ENCODE measurements at places on chromosomes 11 and 22.

DNA sequence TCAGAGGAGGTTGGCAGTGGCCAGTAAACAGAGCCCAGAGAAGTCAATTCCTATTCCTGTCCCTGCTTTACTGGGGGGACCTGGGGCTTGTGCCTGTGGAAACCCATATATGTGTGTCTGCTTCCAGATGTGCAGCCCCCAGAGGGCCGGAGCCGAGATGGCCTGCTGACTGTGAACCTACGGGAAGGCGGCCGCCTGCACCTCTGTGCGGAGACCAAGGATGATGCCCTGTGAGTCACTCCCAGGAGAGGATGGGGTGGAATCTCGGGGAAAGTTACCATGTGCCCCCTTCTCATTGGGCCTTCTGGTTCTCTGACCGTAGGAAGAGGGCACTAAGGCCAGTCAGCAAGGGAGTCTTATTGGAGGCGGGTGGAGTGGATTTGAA, 5.3 kb downstream of the PLEKHB1 start:
- no peak for DNase-seq

- no peak for DNase-seq
Measured at GRCh38 chr22:17257121-17258001, 38.1 kb upstream of the ADA2 start.

- no peak for DNase-seq
Measured at GRCh38 chr22:37225481-37225880, 13.2 kb upstream of the SSTR3 start.

DNA sequence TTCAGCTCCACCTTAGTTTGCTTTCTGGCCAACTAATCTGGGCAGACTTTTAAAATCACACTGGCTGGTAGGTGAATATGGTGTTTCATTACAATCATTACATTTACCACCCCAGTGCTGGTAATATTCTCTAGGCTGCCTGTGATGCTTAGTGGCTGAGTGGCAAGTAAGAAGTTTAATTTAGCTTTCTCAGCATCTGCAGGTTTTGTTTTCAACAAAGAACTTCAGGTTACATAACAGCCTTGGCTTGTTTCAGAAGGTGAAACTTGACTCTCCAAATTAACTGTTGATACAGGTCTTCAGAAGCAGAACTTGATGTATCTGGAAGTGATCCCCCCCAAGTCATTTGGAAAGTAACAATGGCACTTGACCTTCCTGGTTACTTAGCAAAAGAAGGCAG, 423.3 kb upstream of the CCDC90B start:
- no peak for DNase-seq

DNA sequence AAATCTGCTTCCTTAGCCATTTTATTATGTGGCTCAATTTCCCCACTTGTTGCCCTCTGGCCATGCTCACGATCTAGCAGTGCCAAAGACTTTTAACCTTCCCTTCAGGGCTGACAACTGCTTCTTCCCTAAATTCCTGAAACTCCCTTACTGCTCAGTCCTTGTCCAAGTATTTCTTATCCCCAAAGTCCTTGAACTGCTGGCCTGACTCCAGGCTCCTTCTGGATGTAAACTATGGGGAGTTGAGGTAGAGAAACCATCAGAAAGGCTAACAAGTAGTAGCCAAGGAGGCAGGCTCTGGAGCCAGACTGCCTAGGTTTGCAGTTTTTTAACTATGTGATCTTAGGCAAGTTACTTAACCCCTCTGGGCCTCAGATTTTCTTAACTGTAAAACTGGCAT, 258.7 kb upstream of the CCDC90B start:
- no peak for DNase-seq

DNA sequence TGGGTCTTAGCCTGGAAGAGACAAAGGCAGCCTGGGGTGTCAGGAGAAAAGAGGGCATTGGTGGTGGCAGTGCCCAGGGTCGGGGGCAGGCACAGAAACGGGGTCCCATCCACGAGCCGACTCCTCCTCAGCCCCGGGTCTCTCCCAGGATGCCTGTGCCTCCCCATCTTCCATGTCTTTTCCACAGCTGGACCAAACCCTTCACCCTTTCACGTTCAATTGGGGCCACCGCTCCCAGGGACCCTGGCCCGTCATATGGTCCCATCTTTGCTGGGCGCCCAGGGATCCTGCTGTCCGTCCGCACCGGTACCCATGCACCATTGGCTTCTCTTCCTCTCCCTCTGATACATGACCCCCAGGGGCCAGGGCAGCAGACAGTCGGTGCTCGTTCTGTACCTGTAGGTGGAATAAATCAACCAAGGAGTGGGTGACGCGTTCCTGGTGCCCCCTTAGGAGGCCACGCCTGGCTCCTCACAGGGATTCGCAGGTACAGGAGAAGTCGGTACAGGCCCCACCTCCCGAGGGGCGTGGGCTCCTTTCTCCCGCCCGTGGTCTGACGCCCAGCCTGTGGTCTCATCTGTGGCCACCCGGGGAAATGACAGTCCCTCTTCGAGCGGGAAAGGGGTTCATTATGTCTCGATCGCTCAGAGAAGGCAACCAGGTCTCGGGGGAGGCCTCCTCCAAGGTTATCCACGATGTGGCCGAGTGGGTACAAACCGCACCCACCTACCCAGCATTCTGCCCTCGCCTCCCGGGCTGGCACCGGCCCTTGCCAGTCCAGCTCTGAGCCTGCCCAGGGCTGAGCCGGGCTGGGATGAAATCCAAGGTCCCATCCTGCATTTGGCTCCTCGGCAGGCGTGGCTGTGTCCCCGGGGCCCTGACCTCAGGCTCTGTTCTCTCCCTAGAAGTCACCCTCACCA, 1493.6 kb downstream of the BRD1 start:
- DNase-seq = no peak

- no peak for DNase-seq
Measured at GRCh38 chr11:7307836-7308235, 56.1 kb downstream of the SYT9 start.

GRCh38 chr11:41878095-41878494, 418.6 kb upstream of the LRRC4C start:
- no peak for DNase-seq

- DNase-seq = peak; percentile 64
Measured at GRCh38 chr11:75140269-75141138, 10.4 kb upstream of the SLCO2B1 start.

GRCh38 chr22:41478473-41478872, 9.6 kb downstream of the ACO2 start:
- no peak for DNase-seq

GRCh38 chr11:10318527-10318802, 13.6 kb downstream of the ADM start:
- DNase-seq = no peak

DNA sequence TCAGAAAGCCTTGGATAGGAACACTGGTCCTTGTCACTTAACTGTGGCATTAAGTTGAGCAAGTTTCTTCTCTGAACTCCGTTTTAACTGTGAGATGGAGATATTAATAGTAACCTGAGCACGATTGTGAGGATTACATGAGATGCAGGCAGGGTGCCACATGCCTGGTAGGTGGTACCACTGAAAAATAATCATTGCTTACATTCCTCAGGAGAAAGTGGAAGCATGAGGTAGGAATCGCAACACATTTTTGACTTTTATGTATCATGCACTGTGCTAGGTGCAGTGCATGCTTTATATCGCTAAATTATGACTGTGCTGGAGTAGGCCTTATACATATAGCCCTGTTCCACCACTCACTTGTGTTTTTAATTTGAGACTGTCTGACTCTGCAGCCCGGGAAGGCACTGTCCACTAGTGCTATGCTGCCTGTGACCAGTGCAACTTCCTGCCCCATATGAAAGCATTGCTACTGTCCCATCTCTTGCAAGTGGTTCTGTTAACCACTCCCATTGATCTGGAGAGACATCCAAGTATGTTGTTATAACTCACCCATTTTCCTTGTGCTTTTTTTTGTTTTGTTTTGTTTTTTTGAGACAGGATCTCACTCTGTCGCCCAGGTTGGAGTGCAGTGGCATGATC, 1.0 kb downstream of the UQCR10 start:
- DNase-seq = no peak

DNA sequence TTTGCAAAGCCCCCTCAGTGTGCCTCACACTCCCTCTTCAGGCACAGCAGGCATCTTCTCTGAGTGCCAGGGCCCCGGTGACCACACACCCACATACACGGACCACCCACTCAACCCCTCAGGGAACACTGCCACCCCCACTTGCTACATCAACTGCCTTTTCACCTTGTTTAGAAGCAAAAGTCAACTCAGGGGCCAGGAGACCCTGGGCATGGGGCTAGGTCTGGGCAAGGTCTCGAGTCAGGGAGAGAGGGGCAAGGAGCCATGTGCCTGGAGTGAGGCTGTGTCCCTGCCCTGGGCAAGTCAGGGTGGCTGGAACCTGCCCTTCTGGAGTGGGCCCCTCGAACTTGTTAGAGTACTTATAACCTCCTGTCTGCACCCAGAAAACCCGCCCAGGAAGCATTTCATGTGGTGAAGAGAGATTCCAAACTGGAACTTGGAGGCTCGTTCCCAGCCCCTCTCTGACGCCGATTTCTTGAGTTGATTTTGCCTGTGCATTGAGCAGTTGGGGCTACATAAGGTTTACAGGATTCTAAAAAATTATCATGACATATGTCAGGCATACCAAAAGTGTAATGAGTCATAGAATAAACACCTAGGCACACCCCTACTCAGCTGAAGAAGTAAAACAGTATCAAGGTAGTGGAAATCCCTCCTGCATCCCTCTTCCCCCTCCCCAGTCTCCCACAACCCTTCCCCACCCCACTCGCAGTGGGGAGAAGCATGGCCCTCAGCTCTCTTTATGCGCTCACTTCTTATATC, 74.3 kb downstream of the MYEOV start:
- no peak for DNase-seq

DNA sequence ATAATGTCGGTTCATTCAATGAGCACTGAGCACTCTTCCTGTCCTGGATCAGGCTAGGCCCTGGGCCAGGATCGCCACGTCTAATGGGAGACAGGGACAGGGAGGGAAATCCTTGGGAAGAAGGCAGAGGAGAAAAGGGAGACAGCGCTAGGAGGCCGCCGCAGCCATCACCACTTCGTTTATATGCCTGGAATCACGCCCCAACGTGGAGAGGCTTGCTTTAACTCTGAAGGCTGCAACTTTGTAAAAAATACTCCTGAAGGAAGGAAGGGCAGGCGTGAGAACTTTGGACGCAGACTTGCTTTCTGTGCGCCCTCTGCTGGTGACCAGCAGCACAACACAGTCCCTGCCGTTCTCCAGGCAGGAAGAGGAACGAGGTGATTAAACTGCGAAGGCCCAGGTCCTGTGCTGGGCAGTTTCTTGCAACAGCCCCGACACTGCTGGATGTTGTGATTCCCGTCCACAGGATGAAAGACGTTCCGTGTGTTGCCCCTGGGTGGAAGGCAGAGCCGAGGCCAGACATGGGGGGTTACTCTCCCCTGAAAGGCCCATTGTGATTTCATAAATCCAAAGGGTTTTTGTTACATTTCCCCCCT, 22.1 kb downstream of the RIBC2 start:
- peak; percentile 60 for DNase-seq

DNA sequence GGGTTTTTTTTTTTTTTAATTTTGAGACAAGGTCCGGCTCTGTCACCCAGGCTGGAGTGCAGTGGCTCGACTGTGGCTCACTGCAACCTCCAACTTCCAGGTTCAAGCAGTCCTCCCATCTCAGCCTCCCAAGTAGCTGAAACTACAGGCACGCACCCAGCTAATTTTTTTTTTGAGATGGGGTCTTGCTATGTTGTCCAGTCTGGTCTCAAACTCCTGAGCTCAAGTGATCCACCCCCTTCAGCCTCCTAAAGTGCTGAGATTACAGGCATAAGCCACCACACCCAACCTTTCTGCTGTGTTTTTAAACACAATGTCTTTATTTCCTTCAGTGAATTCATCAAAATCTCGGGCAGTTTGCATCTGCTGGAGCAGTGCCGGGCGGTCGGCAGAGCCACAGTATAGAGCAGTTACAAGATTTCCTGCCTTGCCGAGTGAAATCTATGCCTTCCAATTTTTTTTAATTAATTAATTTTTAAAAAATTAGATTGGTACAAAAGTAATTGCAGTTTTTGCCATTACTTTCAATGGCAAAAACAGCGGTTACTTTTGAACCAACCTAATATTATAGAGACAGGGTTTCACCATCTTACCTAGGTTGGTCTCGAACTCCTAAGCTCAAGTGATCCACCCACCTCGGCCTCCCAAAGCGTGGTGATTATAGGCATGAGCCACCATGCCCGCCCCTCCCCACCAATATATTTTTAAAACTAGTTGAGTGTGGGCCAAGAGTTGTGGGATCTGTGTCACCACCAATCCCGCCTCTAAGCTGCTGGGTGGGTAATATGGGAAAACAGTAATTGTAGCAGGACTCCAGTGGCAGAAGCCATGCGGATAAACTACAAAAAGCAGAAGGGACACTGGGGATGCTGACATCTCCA, 2.7 kb upstream of the ACY3 start:
- DNase-seq = no peak

All from stimulated activated CD8-positive, alpha-beta memory T cell treated with anti-CD3 and anti-CD28 coated beads, Interleukin-15, amount 100 ng/mL, for 1 hour (primary cell).